H9 (cell line): ENCODE measurements at places on chromosomes 7 and 10. TPM values are rescaled to one million over a fixed set of nuclear protein-coding genes. Genes with fewer than 3 reads are reported as not detected.

The NANOS1 gene
- 4.5 and 5.5 TPM in 2 replicates for total RNA-seq

- DNase-seq = no peak
Observed at GRCh38 chr7:28008911-28009310, 171.7 kb downstream of the JAZF1 start.

DNA sequence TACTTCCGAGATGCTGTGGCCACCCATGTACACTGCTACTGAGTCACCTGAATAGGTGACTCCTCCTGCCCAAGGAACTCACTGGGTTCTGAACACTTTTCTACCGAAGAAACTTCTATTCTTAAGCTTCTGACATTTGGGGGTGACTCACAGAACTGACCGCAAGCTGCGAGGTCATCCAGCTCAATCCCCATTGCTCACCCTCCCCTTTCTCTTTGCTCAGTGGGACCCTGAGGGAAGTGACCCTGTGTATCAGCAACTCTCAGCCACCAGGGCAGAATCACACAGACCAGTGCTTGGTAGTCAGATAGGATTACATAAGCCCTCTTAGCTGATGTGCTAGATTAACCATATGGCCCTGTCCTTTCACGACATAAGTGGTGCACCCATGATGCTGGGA is 46.3 kb downstream of the INSYN2A start:
- DNase-seq = no peak

- DNase-seq = no peak
Observed at GRCh38 chr7:3867863-3868262, 566.8 kb downstream of the SDK1 start.

GRCh38 chr7:116772423-116772863 is 89.9 kb upstream of the CAPZA2 start:
- no peak for DNase-seq

The EIF5AL1 gene
- 0.35 and 0.39 TPM in 2 replicates for total RNA-seq

- DNase-seq = peak; percentile 49
Observed at GRCh38 chr10:96334616-96335526, 23.9 kb downstream of the OPALIN start.

GRCh38 chr7:52021343-52021742 is 704.7 kb upstream of the COBL start:
- no peak for DNase-seq

DNA sequence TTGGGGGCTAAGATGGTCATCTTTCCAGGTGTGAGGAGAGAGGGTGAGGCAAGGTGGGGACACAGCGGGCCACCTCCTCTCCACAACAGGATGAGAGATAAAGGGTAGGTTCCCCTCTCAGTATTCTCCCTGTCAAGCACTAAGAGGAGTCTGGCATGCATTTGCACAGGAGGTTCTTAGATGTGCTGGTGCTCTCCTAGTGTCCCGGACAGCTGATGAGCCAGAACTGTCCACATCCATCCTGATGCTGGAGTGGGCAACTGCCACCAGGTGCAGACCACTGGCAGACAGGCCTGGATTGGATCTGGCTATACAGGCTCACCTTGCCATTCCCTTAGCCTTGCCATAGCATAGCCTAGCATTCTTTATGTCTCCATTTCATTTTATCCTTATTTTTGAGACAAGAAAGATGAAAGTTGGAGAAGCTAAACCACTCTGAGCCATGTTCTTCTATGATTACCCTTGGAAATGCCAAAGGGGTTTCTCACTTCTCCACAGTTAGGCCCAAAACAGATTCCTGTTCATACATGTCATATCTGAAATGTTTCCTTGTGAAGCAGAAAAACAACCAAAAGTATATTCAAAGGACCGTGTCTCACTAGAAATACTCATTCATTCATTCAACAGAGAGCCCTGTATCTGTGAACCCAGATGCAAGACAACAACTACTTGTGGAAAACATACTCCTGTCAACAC is 48.8 kb upstream of the ANTXRL start:
- no peak for DNase-seq

The PWWP2B gene
- total RNA-seq = 9.5 and 10.0 TPM in 2 replicates
